ENCODE measurements at places on chromosomes 5 and 9.

- DNase-seq: no peak
Measured at GRCh38 chr5:170449232-170449631, 54.6 kb upstream of the KCNIP1 start.

- no peak for DNase-seq
Measured at GRCh38 chr9:37155601-37156000, 35.2 kb downstream of the ZCCHC7 start.

GRCh38 chr9:81103597-81104471, 585.5 kb downstream of the TLE1 start:
- no peak for DNase-seq

- no peak for DNase-seq
Measured at GRCh38 chr9:4691795-4692194, 12.4 kb downstream of the CDC37L1 start.

DNA sequence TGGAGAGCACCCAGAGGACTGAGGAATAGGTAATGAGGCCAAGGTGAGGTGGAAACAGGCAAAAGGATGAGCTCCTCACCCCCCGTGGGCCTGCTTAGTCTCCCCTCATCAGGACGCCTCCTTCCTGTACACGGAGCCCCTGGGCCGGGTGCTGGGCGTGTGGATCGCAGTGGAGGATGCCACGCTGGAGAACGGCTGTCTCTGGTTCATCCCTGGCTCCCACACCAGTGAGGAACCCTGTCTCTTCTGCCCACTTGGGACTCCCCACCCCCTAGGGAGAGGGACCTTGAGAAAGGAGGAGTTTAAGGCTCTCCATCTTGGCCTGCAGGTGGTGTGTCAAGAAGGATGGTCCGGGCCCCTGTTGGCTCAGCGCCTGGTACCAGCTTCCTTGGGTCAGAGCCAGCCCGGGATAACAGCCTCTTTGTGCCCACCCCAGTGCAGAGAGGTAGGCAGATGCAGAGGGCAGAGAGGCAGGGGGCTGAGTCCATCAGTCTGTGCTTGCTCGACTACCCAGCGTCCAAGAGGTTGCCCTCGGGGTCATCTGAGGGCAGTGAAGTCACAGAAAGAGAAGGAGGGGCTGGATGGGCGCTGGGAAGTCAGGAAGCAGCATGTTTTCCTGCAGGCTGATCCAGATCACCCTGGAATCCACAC, 7.0 kb downstream of the DOLK start:
- DNase-seq: no peak

- no peak for DNase-seq
Measured at GRCh38 chr9:35706951-35707350, 17.2 kb upstream of the TPM2 start.

DNA sequence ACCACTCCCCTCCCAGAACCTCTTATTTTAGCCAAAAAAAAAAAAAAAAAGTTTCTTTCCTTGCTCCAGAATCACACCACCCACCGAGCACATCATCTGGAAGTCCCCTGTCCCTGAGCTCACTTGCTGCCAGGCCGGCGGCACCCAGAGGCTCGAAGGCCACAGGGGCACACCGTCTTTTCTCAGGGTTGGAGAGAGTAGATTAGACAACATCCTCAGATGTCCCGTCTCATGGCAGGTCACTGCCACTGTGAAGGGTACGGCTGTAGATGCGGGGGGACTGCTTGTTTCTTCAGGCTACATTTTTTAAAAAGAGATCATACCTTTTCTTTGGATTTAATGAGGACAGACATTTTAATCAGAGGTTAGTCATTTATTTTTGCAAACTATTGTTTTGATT, 109.0 kb downstream of the MVB12B start:
- no peak for DNase-seq

GRCh38 chr9:115099901-115100300, 18.1 kb downstream of the TNC start:
- DNase-seq: no peak

- no peak for DNase-seq
Measured at GRCh38 chr9:14277761-14278160, 36.2 kb downstream of the NFIB start.

DNA sequence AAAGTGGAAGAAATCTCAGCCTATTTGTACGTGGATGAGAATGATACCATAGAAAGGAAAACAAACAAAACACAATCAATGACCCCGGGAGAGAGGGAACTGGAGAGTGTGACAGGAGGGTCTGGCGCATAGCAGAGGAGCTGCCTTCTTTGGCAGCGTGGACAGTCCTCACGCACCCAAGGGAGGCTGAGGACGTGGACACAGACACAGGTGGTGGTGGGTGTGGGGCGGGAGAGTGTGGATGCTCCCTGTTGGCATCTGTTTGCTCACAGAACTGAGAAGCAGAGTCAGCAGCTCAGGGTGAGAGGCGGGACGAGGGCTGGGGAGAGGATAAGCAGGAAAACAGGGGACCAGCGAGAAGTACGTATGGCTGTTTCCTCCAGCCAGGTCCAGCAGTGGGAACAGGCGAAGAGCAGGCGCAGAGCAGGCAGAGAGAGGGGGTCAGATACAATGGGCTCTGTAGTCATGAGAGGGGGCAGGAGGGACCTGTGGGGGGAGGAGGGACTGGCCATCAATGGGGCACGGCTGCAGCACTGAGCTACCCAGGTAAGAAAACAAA, 10.0 kb downstream of the CMBL start:
- DNase-seq: no peak

DNA sequence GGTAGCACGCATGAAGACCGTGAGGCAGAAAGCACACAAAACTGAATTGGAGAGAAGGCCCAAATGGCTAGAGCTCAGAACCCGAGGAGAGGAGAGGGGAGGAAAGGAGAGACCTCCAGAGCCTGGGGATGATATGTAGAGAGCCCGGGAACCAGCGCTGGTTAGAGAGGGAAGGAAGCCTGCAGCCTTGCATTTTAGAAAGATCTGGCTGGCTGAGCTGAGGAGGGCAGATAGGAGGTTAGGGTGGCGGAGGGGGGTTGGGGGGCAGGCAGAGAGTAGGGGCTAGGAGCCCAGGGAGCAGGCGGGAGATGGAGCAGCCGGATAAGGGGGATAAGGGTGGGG, 127.2 kb downstream of the C9orf50 start:
- DNase-seq: no peak

GRCh38 chr9:120654272-120654671, 60.0 kb downstream of the MEGF9 start:
- no peak for DNase-seq

- DNase-seq: no peak
Measured at GRCh38 chr5:52684051-52684450, 103.7 kb upstream of the ITGA1 start.

GRCh38 chr5:10579536-10580521, 16.0 kb downstream of the ANKRD33B start:
- no peak for DNase-seq

DNA sequence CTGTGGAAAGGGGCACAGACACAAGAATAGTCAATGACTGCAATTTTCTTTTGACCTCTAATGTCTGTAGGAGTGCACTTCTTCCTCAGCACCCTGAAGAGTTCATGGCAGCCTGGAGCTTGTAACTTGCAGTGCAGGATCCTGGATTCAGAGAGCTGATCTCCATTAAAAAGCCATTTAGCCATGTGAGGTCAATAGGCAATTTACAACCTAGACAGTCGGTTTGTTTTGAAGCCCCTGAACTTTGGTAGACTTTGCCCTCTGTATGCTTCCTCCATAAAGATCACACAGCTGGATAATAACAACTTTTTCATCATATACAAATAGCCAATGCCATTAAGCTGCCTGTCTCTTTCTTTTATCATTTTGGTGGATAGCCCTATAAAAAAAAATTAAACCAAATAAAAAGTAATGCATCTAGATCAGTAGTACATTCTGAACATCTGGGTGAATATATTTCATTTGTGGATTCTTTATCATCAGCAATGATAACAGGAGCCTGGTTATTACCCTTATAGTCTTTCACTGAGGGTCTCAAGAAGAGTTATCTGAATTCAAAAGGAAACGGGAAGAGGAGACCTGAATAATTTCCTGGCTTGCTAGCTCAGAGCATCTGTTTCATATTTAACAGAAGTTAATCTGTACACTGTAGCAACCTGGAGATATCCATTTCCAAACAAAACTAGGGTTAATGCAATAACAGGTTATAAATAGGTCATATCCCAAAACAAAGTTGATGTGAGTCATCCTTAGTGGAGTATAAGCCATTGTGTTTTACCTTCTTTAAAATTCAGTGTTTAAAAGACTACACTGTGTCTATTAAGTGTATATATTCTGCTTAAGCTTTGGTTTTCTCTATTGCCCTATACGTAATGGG, 193.8 kb upstream of the ACTBL2 start:
- DNase-seq: no peak

GRCh38 chr5:76849419-76850291, at the start of gene S100Z:
S100Z (plus strand) TSS chr5:76850014; CDS start chr5:76875360, 25,346 bp downstream.
- DNase-seq: no peak

- DNase-seq: no peak
Measured at GRCh38 chr9:98378206-98378780, 122.8 kb upstream of the TBC1D2 start.

DNA sequence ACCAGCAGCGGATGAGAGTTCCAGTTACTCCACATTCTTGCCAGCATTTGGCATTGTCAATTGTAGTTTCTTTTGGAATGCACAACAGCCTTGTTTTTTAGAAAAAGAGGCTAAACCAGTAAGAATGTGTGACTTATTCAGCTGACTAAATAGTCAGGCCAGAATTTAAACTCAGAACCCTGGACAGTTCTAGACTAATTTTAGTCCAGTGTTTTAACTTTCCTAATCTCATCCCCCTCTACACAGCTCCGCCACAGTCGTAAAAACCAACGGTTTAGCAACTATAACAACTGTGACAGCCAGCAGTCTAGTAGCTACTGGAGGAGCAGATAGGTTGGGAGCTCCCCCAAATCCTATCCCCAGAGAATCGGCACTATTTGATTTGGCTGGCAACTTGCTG, 103.7 kb downstream of the FOXD1 start:
- DNase-seq: no peak

GRCh38 chr9:98085944-98086343, 29.4 kb downstream of the NANS start:
- no peak for DNase-seq

- DNase-seq: no peak
Measured at GRCh38 chr9:129400971-129401622, 219.8 kb downstream of the C9orf50 start.

DNA sequence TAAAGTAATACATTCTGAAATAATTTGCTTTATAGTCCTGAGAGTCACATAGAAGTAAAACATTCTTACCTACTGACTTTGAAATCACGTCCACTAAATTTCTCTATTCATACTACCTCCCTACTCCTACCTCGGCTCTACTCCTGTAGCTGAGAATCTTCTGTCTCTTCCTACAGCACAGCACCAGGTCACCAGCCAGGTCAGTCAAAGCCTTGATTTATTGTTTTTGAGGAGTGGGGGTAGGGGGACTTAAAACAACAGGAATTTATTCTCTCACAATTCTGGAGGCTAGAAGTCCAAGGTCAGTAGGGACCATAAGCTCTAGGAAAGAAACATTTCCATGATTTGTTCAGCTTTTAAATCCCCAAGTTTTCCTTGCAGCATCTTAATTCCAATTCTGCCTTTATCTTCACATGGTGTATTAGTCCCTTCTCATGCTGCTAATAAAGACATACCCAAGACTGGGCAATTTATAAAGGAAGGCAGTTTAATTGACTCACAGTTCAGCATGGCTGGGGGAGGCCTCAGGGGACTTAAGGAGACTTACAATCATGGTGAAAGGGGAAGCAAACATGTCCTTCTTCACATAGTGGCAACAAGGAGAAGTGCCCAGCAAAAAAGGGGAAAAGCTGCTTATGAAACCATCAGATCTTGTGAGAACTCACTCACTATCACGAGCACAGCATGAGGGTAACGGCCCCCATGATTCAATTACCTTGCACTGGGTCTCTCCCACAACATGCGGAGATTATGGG, 49.6 kb upstream of the CCNG1 start:
- no peak for DNase-seq

DNA sequence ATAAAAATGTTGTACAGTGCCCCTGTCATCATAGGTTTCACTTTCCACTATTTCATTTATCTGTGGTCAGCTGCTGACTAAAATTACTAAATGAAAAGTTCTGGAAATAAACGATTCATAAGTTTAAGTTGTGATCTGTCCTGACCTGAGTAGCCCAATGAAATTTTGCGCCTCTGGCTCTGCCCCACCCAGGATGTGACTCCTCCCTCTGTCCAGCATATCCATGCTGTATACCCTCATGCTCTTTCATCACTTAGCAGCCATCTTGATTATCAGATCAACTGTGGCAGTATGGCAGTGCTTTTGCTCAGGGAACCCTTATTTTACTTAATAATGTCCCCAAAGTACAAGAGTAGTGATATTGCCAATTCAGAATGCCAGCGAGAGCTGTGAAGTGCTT, 97.3 kb downstream of the STARD4 start:
- no peak for DNase-seq

DNA sequence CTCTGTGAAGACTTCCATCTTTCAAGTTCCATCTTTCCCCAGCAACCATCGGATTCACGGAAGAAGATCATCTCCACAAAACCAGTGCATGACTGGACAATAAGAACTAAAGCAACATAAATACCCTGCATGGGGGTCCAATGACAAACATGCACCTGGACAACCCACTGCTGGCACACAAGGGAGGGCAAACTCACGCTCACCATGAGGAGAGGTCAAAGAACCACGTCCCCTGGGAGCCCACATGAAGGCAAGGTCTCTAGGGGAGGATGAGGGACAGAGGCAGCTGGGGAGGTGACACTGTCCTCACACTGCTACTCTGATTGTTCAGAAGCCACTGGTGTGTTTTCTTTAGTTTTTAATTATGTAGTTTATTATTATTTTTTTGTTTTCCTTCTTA, 190.8 kb downstream of the MED10 start:
- DNase-seq: no peak

- DNase-seq: no peak
Measured at GRCh38 chr9:18756712-18757125, 276.3 kb downstream of the SAXO1 start.

- no peak for DNase-seq
Measured at GRCh38 chr5:169999621-170000020, 19.3 kb upstream of the INSYN2B start.

- DNase-seq: no peak
Measured at GRCh38 chr9:121670431-121670830, 19.0 kb downstream of the DAB2IP start.

DNA sequence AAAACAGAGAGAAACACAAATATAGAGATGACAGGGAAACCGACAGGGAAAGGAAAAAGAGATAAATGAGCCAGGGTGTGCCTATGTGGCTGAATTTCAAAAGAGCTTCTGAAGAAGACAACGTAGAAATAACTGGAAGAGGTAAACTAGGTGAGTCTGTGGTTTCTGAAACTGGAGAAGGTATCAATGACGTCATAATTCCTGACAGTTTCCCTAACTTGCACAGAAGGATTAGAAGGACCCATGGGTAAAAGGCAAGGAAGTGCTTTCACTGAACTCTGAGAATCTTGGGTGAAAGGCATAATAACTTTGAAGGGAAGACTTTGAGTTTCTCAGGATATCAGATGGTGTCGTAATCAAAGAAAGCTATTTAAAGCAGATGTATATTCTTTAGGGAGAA, 790.8 kb upstream of the NUDT12 start:
- no peak for DNase-seq

DNA sequence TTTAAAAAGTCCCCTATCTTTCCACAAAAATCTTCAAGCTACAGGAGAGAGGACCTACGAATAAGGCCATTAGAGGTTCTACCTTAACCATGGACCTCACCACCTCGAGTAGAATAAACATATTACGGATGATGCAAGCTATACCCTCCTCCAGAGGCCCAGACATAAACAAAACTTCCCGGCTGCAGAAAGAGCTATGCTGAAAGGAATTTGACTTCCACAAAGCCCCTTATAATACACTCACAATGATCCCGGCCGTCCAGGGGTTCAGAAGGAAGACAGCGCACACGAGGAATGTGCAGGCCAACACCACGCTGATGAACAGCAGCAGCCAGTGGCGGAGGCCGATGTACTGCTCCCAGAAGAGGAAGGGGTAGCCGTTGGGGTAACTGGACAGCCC, 59.0 kb downstream of the PTCH1 start:
- no peak for DNase-seq
